ENCODE measurements at places on chromosomes 12 and 14. TPM values are rescaled to one million over a fixed set of nuclear protein-coding genes. Genes with fewer than 3 reads are reported as not detected.

DNA sequence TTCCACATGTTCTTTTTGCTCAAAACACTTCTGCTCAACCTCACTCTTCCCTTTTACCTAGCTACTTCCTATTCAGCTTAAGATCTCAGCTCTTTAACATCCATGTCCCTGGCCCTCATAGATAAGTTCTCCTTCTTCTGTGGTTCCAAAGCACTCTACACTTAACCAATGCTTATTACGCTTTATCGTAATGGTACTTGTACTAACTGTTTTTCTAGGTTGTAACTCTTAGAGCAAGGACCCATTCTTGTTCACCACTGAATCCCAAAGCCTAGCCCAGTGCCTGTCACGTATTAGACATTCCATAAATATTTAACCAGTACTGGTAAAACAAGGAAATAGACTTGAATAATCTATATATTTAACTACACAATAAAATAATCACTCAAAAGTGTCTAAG lies 5.3 kb downstream of the SLC41A2 start:
- DNase-seq: peak; percentile 60

DNA sequence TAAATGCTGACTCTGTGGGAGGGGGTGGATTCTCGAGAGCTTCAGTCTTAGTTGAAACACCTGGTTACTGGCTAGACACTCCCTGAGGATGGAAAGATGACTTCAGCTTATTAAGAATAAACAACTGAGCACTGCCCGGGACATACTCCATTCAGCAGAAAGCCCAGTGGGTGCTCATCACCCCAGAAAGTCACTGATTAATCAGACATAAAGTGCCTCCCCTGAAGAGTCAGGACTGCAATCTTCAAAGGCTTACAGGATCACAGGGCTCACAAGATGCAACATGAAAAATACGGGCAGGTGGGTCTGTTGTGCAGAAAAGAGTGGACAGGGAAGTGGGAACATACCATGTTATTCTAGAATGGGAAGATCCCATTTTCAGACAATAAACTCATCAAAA lies 207.0 kb downstream of the CALM1 start:
- DNase-seq: no peak

The TMEM63C gene
- polyA plus RNA-seq: 0.91 TPM

- no peak for DNase-seq
These were observed 23.8 kb downstream of the PXN start for GRCh38 chr12:120241561-120242274.

- no peak for DNase-seq
These were observed 1167.5 kb downstream of the AACS start for GRCh38 chr12:126232711-126233110.

GRCh38 chr14:76916040-76916715 lies 90.0 kb downstream of the LRRC74A start:
- DNase-seq: no peak

The MANSC4 gene
- not detected for polyA plus RNA-seq

DNA sequence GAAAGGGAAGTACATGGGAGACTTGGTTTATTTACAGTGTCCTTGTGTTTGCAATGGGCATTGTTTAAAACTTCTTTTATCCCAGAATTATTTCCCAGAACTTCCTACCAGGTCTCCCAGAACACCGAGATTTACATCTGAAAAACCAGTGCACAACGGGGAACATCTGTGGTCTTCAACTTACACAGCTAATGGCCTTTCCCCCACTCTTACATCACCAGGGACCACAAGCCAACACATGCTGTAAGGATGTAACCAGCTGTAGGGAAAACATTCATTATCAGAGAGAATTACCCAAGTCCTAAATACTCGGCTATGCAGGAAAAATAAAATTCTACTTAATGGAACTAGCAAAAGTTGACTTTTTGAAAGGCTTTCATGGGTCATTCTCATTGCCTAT lies 267.6 kb downstream of the DUSP6 start:
- no peak for DNase-seq

DNA sequence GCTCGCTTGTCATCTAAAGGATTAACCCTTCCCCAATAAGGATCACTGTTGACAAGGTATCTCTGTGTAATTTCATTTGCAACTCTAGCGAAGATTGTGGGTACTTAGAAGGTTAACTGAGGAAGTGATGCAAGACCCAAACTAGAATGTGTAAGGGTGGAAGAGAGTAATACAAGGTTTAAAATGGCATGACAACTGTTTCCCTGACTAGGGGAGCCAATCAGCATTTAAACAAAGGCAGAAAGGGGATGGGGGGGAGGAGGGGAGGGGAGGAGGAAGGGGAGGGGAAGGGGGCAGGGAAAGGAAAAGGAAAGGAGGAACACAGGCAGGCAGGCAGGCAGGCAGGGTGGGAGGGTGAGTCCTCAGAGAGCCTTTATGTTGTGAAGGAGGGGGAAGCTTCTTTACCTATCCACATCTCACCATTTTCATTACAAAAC lies 31.1 kb downstream of the NRDE2 start:
- DNase-seq: no peak

DNA sequence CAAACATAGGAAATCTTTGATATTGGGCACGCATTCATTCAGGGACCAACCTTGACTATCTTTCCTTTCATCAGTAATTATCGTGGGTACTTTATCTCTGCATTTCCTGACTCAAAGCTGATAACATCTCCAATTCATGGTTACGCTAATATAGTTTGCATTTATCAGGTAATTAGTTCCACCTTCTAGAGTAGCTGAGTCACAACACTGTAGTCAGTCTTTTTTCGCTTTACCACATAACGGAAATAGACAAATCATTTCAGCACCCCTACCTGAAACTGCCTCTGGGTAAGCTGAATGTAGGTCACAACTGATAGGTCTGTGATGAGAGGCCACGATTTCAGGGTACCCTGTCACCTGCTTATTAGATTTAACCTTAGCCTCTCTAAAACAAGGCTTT lies 36.7 kb upstream of the IL22 start:
- no peak for DNase-seq

DNA sequence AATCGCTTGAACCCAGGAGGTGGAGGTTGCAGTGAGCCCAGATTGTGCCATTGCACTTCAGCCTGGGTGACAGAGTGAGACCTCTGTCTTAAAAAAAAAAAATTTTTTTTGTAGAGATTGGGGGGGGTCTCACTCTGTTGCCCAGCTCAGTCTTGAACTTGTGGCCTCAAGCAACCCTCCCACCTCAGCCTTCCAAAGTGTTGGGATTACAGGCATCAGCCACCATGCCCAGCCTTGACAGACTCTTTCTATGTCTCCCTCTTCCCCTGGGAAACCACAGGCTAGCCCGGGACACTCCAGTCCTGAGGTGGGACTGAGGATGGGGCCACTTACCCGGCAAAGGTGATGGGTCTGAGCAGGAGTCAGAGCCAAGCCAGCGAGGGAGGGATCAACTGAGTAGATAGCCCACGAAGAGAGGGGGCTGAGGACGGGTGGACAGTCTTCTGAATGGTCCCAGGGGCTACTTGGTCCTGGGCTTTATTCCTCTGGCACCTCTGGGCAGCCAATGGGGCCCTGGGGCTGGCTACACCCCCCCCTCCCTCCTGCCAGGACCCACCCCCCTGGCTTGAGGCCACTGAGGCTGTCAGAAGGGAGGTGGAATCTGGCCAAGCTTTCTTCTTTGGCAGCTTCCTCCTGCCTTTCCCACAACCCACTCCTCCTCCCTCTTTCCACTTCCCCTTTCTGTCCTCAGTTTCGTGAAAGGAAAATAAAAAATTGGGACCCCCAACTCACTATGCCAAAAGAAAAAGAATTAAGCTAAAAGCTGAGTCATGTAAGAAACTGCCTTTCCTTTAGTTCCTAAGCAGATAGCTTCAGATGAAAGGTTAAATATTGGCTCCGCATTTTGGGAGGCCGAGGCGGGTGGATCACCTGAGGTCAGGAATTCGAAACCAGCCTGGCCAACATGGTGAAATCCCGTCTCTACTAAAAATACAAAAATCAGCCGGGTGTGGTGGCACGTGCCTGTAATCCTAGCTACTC lies at the start of gene SDS:
SDS (minus strand) TSS at position 453 of the 981 bp plus-strand sequence. CDS start 4,179 bp downstream, outside the sequence.
- no peak for DNase-seq

DNA sequence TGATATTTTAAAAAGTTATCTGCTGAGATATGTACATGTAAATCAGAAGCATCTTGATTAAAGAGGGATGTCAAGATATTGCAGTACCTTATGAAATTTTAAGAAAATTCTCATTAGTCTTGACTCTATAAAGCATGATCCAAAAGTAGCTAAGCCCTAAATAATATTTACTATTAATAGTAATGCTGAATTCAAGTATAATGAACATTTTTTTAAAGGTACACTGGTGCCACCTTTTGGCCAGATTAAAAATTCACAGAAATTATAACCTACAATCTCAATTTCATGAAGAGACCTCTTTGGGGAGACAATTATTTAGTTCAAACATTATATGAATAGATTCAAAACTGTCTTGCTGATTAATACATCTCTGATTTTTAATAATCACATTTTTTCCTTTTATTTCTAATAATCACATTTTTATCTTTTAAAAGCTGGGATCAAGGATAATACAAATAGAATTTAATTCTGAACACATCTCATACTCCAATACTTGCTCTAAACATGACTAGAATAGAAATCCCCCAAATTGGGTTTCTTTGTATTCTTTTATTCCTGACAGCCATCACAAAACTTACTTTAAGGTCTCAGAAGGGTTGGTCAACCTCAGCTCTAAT lies 13.4 kb downstream of the AKAP5 start:
- no peak for DNase-seq

The FGF6 gene
- polyA plus RNA-seq: not detected

The SERPINA9 gene
- not detected for polyA plus RNA-seq

GRCh38 chr14:22391908-22392565 lies 197.0 kb downstream of the DAD1 start:
- DNase-seq: peak; percentile 67

DNA sequence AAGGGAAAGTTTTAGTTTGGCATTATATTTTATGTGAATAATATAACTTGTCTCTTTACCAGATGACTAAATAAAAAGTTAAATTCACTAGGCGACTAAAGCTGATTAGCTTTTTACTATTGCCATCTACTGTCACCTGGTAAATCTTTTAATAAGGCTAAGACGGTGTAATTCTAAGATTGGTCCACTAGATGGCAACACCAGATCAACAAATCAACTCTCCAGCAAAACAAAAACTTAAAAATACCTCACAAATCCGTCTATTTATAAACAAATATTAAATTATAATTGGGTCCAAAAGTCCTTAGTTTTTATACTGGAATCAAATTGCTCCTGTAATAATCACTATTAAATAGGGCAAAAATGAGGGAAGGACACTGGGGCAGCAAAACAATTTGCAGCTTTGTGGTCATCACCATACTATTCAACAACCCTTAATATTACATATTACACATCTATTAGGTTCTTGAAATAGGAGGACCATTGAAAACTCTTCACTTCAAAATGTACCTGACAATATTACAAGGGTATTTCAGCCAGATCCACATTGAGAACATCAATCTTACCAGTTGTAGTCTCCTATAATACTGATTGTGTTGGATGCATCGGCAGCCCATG lies 47.9 kb downstream of the GALC start:
- DNase-seq: peak; percentile 62

DNA sequence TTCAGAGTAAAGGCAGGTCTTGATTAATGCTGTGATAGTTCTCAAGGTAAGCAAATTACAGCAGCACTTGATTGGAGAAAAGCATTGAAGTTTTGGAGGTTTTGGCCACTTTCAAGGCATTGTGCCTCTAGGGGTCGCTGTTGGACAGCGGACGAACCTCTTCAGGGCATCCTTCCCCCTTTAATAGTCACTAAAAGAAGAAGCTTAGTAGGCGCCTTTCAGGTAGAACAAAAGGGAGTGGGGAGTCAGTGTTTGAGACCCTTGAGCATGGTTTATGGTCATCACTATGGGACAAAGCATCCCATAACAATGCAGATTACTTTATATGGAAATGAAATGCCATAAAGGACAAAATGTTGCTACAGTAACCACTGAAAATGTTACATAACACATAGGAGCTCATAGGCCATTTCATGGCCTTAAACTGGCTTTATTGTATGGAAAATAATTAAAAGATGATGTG lies 199.5 kb upstream of the DCN start:
- DNase-seq: peak; percentile 7

The TCTN2 gene
- polyA plus RNA-seq: 9.7 TPM

- DNase-seq: no peak
These were observed 152.6 kb upstream of the SYT1 start for GRCh38 chr12:78711954-78712353.

The DACT1 gene
- polyA plus RNA-seq: 0.84 TPM

The LMO3 gene
- polyA plus RNA-seq: not detected

The DNAI7 gene
- polyA plus RNA-seq: 0.66 TPM

The NOVA1 gene
- polyA plus RNA-seq: 5.1 TPM

GRCh38 chr12:120496413-120497340 lies 764 bp downstream of the DYNLL1 start:
- DNase-seq: peak; percentile 44

The C3AR1 gene
- not detected for polyA plus RNA-seq

- no peak for DNase-seq
These were observed 7.0 kb downstream of the ITGB7 start for GRCh38 chr12:53200107-53200457.

- DNase-seq: no peak
These were observed 187.6 kb downstream of the NAV3 start for GRCh38 chr12:78018171-78018910.

The ANO4 gene
- polyA plus RNA-seq: 0.03 TPM

DNA sequence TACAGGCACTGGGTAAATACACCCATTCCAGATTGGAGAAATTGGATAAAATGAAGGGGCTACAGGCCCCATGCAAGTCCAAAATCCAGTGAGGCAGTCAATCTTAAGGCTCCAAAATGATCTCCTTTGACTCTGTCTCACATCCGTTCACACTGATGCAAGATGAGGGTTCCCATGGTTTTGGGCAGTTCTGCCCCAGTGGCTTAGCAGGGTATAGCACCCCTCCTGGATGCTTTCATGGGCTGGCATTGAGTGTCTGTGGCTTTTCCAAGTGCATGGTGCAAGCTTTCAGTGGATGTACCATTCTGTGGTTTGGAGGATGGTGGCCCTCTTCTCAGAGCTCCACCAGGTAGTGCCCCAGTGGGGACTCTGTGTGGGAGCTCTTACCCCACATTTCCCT lies 427.2 kb downstream of the TRHDE start:
- peak; percentile 3 for DNase-seq

DNA sequence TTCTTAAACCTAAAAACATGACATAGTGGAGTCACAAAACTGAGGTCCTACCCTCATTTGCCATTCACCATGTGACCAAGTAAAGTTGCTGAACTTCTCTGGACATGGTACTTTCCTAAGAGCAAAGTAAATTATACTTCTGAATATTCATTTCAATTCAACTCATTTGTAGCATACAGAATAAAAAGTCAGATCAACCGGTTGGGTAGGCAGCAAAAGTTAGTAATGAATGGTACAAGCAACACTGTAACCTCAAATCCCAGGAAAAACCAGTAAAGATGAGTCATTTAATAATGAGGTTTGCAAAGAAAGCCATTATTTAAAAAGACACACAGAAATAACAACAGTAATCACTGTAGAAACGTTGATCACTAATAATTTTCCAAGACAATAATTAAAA lies 8.7 kb downstream of the POLE2 start:
- no peak for DNase-seq

DNA sequence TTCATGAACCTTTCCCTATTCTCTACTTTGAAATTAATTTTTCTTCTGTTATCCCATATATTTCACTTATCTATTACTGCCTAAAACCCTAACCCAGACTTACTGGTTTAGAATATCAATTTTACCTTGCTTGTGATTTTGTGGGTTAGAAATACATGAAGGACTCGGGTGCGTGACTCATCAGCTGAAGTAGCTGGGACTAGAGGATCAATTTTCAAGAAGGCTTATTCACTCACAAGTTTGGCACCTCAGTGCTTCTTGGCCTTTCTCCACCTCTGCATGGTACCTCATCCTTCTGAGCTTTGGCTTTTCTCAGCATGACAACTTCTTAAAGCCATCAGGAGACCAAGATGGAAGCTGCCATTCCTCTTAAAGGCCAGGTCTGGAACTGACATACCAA lies 57.8 kb downstream of the TMEM117 start:
- DNase-seq: no peak

The KRT86 gene
- polyA plus RNA-seq: 441 TPM

- no peak for DNase-seq
These were observed 47.3 kb upstream of the FOS start for GRCh38 chr14:75231320-75231719.

Measured in A549 (cell line).